ENCODE measurements at places on chromosomes 5 and 9.

- no peak for DNase-seq
Measured at GRCh38 chr5:111930905-111931461, 174.0 kb upstream of the NREP start.

- DNase-seq = no peak
Measured at GRCh38 chr9:88044200-88044599, 69.9 kb upstream of the CDK20 start.

- DNase-seq = peak; percentile 50
Measured at GRCh38 chr5:74192606-74193299, 447.8 kb downstream of the ENC1 start.

DNA sequence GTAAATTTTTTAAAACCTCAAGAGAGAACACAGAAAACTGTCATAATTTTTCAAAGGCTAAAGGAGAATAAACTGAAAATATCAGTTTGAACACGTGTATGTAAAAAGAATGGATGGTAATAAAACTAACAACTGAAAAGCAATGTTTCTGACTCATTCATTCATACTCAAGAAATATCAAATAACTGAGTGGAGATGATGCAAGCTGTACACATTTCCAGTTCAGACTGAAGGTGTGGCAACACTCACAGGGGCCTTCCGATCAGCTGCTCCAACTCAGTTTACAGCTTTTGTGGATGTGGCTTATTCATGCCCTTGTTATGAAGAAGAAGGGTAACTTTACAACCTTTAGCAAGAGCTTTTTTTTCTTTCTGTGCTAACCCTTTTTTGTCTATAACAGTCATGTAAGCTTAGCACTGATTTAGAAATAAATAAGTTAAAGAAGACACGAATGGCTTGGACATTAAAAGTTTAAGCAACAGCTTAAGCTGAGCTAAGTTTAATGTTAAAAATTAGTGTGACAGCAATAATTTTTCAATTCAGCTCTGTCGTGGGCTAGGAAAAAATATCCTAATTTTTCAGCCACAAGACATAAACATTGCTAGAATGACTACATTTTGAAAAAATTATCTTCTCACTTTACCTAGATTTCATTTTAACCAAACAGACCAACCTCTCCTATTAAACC, 453.5 kb downstream of the RAB3C start:
- peak; percentile 73 for DNase-seq

DNA sequence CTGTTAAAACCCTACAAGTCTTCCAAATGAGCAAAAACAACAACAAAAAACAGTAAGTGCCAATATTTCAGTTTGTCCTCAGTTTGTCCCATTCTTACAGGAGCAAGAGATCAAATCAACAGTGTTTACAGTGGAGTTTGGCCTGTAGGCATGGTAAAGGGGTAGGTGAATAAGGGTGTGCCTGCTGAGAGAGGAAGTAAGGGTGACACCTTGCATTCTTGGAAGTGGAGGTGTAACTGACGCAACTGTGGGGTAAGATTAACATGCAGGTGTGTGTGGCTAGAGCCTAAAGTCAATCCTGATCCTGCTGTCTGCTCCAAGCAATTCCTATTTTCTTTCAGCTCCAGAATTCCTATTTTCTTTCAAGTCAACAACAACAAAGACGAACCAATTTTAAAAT, 43.4 kb downstream of the PFDN1 start:
- DNase-seq = no peak

Data from lung (tissue), 17 donors.